Activated CD8-positive, alpha-beta memory T cell treated with anti-CD3 and anti-CD28 coated beads for 48 hours (primary cell): ENCODE measurements at places on chromosomes 4 and X.

- no peak for DNase-seq
These were observed 323.8 kb downstream of the DCTD start for GRCh38 chr4:182593402-182593801.

DNA sequence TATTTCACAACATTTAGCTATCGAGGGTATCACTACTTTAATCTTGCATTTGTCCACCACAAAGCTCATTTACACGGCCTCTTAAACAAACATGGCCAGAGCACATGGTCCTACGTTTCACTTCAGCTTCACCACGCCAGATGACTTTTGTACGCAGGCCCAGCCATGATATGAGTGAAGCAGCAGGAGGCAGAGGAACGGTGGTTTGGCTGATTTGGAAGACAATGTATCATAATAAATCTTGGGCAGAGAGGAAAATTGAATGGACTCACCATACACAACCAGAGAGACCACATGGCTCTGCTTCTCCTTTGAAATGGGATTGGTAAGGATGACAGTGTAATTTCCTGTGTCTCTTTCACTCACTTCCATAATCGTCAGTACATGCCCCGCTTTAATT, 15.3 kb downstream of the KDR start:
- no peak for DNase-seq

DNA sequence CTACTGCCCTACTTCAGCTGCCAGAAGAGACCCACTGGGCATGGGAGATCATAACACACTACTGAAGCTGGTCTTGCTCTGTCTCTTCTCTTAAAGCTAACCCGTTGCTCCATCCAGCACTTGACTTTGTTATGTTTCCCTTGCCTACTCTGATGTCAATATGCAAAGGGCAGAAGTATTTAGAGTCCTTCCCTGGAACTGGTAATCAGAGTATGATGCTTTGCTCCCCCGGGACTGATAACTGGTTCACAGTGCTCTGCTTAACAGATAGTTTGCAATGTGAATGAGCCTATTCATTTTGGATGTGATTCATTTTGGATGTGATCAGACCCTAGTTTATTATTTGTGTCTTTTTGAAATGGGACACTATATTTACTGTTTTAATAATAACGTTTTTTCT, 12.3 kb upstream of the UCP1 start:
- no peak for DNase-seq

GRCh38 chr4:186725469-186726425, 2.1 kb upstream of the FAT1 start:
- DNase-seq: no peak

- DNase-seq: no peak
These were observed 82.8 kb upstream of the VEGFC start for GRCh38 chr4:176875446-176875930.

DNA sequence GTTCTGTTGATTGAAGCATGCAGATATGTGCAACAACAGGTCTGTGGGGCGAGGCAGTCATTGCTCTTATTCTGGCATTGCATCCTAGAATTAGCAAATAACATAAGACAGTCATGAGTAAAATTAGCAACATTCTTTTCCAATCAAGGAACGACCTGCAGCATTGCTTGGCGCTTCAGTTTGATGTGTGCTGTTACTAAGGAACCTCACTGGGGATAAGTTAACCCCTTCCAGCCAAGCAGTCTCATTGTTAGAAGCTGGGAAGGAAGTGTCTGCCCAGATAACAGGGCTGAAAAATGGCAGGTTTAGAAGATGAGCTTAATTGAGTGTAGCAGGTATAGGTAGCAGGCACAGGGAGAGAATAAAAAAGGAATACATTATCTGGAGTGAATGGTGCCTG, 55.4 kb downstream of the RBM46 start:
- no peak for DNase-seq
